ENCODE measurements at places on chromosomes 12 and 14. TPM values are rescaled to one million over a fixed set of nuclear protein-coding genes. Genes with fewer than 3 reads are reported as not detected.

- DNase-seq, result peak; percentile 59
Measured at GRCh38 chr12:95623554-95624170, 72.4 kb upstream of the USP44 start.

DNA sequence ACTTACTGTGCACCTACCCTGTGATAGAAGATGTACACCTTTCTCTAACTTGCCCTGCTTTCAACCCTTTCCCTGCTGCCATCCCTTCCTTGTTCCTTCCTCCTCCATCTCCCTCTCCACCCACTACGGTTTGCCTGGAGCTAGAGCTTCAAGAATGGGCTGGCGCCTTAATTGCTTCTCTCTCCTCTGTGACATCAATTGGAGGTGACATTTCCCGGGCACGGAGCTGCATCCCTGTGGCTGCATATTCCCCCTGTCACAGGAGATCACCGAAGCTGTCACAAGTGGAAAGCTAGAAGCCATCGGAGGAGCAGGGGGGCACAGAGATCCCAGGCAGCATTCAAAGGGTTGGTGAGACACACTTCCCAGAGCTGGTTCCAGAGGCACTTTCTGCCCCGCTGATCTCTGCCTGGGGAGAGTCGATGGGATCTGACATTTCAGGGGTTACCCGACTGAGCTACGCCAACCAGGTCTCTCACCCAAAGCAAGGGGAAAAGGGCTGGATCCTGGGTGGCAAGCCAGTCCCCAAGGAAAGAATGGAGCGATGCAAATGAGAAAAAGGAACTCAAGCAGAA lies 604.9 kb downstream of the MED13L start:
- DNase-seq, result no peak

- no peak for DNase-seq
Measured at GRCh38 chr12:45478931-45479330, 250.6 kb upstream of the ARID2 start.

GRCh38 chr14:54881235-54881760 lies 21.3 kb downstream of the GCH1 start:
- peak; percentile 34 for DNase-seq

Gene KDM5A
- 58.7 TPM for total RNA-seq

Gene CISTR
- not detected for total RNA-seq

DNA sequence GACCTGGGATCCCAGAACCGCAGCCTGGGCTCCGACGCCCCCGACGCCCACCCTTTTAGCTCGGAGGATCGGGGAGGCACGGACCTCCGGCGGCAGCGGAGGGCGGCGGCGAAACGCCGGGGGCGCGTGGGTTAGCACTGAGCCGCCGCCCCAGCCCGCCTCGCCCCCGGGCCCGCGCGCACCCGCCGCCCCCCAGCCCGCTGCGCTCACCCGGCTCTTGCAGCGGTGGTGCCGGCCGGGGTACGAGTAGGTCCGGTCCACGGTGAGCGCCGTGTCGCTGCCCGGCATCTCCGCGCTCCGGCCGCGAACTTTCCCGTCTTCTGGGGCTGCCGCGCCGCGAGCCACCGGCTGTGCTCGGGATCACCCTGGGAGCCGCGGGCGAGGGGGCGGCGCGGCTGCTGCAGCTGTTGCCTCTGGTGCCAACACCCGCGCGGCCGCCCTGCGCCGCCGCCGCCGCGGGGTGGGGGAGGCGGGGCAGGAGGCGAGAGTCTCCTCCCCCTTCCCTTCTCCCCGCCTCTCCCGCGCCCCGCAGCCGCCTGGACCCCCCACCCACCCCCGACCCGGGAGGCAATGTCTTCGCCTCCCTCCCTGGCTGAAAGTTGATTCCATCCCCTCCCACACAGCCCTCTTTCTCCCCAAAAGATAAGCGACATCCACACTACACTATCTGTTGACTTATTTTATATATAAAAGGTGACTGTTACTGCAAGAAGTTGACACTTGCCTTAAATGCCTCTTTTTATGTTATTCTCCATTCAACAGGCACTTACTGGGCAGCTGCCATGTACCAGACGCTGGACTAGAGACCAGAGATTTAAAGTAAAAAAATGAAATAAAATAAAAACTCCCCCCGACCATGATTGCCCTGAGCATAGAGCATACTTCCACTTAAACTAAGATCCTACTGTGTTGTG lies at the start of gene TMCC3:
Gene TMCC3 (minus strand): TSS at position 415 of the 914 bp plus-strand sequence. CDS start 127 bp downstream, at position 288.
- peak; percentile 38 for DNase-seq

GRCh38 chr14:65926504-65926903 lies 514.0 kb downstream of the FUT8 start:
- DNase-seq, result no peak

DNA sequence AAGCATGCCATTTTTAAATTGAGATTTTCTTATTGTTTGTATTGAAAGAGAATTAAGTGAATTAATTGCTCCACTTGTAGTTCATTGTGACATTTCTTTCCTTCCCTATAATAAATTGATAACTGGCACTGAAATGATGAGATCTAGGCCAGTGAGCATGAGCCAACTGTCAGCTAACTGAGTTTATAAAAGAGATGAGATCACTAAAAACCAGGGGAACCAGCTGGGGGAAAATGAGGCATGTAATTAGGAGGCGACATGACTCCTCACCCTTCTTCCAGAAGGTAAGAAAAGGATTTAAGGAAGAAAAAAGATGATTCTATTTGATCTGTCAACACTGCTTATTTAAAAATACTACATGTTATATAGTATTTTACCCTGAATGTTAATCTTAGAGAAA lies 104.5 kb upstream of the DNM1L start:
- no peak for DNase-seq

Gene SSTR1
- not detected for total RNA-seq

- DNase-seq, result no peak
Measured at GRCh38 chr14:77007975-77008421, 20.5 kb downstream of the IRF2BPL start.

Gene SERPINA9
- not detected for total RNA-seq

Gene SERPINA10
- not detected for total RNA-seq

DNA sequence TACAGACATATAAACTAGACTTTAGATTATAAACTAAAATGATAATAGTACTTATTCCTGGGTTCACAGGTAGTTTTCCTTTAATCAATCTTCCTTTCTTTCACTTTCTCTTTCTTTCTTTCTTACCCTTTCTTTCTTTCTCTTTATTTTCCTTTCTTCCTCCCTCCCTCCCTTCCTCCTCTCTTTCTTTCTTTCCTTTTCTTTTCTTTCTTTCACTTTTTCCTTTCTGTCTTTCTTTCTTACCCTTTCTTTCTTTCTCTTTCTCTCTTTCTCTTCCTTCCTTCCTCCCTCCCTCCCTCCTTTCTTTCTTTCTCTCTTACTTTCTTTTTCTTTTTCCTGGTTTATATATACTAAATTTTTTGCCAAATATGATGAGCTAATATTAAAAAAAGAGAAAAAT lies 61.5 kb downstream of the CMKLR1 start:
- no peak for DNase-seq

Gene NIN
- total RNA-seq, result 47.5 TPM

Gene GALNT16
- total RNA-seq, result not detected

Gene PLD4
- not detected for total RNA-seq

- DNase-seq, result no peak
Measured at GRCh38 chr12:97941686-97942354, 479.2 kb downstream of the RMST start.

Gene SLC4A8
- 1.7 TPM for total RNA-seq

- DNase-seq, result no peak
Measured at GRCh38 chr12:96234591-96235483, 40.7 kb downstream of the ELK3 start.

GRCh38 chr12:82314406-82314892 lies 43.7 kb downstream of the CCDC59 start:
- DNase-seq, result no peak

Gene SMCO2
- total RNA-seq, result 0.23 TPM

DNA sequence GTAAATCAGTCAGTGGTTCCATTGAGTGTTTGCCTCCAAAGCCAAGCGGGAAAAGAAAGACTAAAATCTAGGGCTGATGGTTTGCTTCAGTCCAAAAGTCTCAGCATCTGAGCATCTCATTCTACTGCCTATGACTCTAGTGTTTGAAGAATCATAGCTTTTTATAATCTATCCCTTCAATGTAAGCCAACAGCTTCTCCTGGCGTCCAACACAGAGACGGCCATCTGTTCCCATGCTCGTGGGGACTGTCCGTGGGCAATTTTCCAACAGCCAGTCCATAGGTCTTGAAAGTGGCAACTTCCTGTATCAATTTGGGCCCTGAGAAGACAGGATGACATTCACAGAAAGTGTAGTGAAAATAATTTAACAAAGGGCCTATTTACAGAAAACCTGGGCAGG lies 544.4 kb upstream of the TMEM132C start:
- no peak for DNase-seq

GRCh38 chr14:80390906-80391305 lies 179.6 kb upstream of the DIO2 start:
- DNase-seq, result no peak

- no peak for DNase-seq
Measured at GRCh38 chr12:66662729-66663128, 16.1 kb downstream of the GRIP1 start.

- no peak for DNase-seq
Measured at GRCh38 chr12:14366209-14367039, 942 bp downstream of the ATF7IP start.

- DNase-seq, result no peak
Measured at GRCh38 chr14:21083565-21084325, 13.6 kb downstream of the ARHGEF40 start.

- no peak for DNase-seq
Measured at GRCh38 chr12:27467641-27468040, 21.1 kb downstream of the SMCO2 start.

DNA sequence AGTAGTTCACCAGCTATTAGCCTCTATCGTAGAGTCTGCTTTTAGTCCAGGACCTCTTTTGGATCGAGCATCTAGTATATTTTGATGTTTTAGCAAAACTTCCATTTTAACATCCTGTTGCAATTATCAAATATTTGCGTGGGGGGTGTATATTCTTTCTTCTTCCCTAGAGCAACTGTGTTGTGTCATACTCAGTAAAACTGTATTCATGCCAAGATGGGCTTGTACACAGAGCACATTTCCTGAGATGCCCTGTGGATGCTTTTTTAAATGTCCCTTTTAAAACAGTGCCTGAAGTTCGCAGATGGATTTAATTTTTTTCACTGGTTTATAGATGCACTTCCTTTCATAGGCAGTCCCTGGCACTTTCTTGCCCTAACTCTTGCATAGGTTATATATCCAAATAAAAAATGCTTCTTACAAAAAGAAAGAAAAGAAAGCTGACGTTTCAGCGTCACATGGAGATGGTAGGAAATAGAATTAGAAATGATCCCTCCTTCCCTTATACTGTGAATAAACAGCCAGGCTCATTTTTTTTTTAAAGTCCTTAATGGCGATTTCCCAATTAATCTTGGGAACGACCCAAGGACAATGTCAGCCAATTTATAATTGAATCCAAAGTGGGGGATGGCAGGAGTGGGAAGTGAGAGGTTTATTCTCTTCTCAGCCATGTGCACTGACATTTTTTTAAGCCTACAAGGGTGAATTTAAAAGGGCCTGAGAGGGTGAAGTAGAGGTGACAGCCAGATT lies 247.0 kb downstream of the SLC41A2 start:
- no peak for DNase-seq

Gene TGFB3
- 4.1 TPM for total RNA-seq

Gene C14orf180
- not detected for total RNA-seq

Gene DNAJC22
- 0.05 TPM for total RNA-seq

Gene FITM1
- 0.53 TPM for total RNA-seq

GRCh38 chr12:117202556-117202955 lies 12.3 kb upstream of the FBXO21 start:
- no peak for DNase-seq

DNA sequence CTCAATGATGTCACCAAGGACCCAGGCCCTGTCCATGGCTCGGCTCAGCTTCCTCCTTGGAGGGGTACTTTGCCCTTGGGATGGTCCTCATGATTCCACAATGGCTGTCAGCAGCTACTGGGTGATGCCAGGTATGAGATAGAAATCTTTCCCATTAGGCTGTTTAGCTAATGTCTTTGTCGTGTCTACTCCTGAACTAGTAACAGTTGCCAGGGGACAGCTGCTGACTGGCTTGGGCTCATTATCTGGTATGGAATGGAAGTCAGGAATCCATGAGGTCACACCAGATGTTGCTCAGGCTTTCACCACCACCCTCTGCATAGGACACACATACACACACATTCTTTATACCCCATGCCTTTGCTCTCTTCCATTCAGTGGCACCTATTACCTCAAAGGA lies 9.2 kb downstream of the PRPH start:
- no peak for DNase-seq

DNA sequence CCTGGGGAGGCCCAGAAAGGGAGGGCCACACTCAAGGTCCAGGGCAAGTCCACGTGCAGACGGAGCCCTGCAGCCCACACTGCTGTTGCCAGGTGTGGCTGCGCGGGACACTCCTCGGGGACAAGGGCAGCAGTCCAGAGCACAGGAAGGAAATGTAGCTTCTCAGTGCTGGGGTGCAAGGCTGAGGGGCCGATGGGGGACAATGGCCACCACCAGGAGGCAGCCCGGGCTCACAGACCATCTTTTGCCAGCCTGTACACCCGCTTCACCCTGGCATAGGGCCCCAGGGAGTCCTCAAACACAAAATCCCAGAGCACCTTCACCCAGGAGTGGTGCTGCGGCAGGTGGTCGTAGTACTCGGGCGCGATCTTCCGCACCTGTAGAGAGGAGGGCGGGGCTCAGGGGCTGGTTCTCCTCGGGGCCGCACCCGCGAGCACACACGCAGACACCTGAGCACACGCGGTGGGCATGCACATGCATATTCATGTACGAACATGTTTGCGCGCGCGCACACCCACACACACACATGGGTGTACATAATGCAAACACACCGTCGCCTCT lies 12.8 kb downstream of the DEGS2 start:
- DNase-seq, result peak; percentile 38

GRCh38 chr14:69992564-69992963 lies 113.3 kb downstream of the SMOC1 start:
- DNase-seq, result no peak

Gene CYP46A1
- 0.23 TPM for total RNA-seq

Gene GSG1
- not detected for total RNA-seq

DNA sequence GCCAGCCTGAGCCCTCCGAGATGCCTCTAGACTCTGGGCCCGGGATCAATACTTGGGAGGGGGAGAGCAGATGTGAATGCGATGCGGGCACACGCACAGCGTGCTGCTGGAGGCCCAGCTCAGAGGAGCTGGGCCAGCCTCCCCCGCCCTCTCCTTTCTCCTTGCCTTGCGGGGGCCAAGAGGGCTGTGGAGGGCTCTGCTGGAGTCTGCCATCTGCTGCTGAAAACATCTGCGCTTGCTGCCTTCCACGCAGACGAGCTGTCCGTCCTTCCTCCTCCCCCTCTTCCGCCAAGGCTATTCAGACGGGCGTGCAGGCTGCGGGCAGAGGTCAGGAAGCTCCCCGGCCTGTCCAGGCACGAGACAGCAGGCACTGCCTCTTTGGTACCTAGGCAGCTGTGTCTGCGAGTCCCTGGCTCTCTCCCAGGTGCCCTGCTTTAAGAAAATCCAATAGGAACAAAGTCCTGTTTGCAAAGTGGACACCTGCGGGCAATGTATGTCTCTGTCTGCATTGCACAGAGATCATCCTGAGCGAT lies 75.2 kb downstream of the SPRING1 start:
- no peak for DNase-seq

Data from activated CD4-positive, alpha-beta T cell treated with anti-CD3 and anti-CD28 coated beads for 36 hours (primary cell).